ENCODE measurements at places on chromosomes 11 and 22. TPM values are rescaled to one million over a fixed set of nuclear protein-coding genes. Genes with fewer than 3 reads are reported as not detected.

Gene VPREB1
- not detected for total RNA-seq

Gene OR56A1
- total RNA-seq, result not detected

Gene UBQLNL
- total RNA-seq, result not detected

Gene TMEM191B
- total RNA-seq, result 2.4 TPM

Gene DDI1
- total RNA-seq, result not detected

Gene CHRM1
- not detected for total RNA-seq

Gene OR52E8
- not detected for total RNA-seq

Gene ALX4
- not detected for total RNA-seq

Gene SPON1
- total RNA-seq, result 0.06 TPM

Gene MS4A6E
- not detected for total RNA-seq

Gene OR52E6
- not detected for total RNA-seq

Gene TCIRG1
- total RNA-seq, result 68.8 TPM

Gene DHCR7
- 34.0 TPM for total RNA-seq

Gene TRIM29
- 0.06 TPM for total RNA-seq

Gene OR10A2
- not detected for total RNA-seq

Gene GAS2
- total RNA-seq, result 0.97 TPM

Gene POU2AF2
- total RNA-seq, result not detected

Gene SOX6
- total RNA-seq, result 0.32 TPM

Gene TTC12
- 6.8 TPM for total RNA-seq

Gene LIF
- 2.0 TPM for total RNA-seq

Gene SCGB1D2
- not detected for total RNA-seq

Data from bladder microvascular endothelial cell (primary cell).